Kidney (tissue), 22 donors: ENCODE measurements at places on chromosomes 7 and 10. TPM values are rescaled to one million over a fixed set of nuclear protein-coding genes. Genes with fewer than 3 reads are reported as not detected.

GRCh38 chr10:74991435-74991834 is 120.0 kb upstream of the SAMD8 start:
- DNase-seq: no peak

GRCh38 chr10:57959318-57960006 is 308.2 kb downstream of the IPMK start:
- DNase-seq: no peak

DNA sequence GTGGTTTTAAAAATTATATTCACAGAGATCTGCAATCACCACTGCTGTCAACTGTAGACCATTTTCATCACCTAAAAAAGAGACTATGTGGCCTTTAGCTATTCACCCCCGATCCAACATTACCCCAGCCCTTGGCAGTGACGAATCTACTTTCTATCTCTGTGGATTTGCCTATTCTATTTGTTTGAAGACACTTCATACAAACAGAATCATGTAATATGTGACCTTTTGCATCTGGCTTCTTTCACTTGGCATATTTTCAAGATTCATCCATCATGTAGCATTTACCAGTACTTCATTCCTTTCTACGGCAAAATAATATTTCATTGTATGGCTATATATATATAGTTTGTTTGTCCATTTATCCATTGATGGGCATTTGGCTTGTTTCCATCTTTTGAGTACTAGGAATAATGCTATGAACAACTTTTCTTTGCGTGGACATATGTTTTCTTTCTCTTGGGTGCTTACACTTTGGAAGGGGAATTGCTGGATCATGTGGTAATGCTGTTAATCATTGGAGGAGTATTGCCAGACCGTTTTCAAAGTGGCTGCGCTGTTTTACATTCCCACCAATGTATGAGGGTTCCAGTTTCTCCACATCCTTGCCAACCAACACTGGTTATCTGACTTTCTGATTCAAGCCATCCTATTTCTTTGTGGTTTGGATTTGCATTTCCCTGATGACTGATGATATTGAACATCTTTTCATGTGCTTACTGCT is 22.3 kb downstream of the ADAMTS14 start:
- DNase-seq: no peak

DNA sequence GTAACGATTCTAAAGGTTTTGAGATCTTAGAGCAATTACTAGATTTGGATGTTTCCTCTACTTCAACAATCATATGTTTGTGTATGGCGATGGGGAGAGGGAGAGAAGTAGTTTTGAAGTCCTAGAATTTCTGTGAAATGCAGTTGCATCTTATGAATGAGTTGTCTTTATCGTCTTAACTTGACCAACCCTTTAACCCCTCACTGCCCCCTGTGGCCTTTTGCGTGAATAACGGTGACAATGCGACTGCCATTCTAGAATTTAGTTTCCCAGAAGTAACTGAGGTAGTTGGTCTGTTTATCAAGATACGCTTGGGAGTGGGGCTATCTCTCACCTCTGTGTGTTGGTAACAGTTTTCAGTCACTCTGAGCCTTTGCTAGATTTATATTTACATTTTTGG is 204.6 kb downstream of the HDAC9 start:
- DNase-seq: no peak

Gene AQP1
- 617 TPM for polyA plus RNA-seq
